T47D (cell line): ENCODE measurements at places on chromosomes 11 and 22.

DNA sequence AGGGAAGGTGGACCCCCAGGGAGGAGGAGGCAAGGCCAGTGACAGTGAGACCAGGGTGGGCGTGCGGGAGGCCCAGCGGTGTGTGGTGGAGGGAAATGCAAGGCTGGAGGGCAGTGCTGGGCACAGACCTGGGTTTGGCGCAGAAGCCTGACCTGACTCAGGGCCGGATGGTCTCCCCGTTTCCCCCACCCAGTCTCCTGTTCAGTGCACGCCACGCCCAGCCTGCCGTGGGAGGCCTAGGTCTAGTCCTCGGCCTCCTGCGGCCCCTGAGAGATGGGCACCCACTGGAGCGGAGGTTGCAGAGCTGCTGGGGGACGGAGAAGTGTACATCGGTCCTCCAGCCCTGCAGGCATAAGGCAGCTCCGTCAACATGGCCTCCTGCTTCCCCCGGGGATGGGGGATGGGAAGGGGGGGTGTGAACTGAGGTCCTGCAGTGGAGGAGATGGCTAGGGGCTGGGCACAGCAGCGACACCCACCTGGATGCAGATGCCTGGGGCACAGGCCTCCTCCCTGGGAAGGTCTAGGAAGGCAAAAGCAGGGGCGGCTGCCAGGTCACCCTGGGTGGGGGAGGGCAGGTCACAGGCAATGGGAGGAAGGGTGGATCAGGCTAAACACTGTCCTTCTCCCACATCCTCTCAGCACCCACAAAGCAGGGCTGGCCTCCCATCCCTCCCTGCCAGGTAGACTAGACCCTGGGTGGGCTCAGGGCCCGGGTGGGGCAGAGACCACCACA is 15.9 kb downstream of the IL17REL start:
- DNase-seq = no peak

GRCh38 chr11:113334183-113334582 is 19.8 kb downstream of the TTC12 start:
- DNase-seq = no peak

DNA sequence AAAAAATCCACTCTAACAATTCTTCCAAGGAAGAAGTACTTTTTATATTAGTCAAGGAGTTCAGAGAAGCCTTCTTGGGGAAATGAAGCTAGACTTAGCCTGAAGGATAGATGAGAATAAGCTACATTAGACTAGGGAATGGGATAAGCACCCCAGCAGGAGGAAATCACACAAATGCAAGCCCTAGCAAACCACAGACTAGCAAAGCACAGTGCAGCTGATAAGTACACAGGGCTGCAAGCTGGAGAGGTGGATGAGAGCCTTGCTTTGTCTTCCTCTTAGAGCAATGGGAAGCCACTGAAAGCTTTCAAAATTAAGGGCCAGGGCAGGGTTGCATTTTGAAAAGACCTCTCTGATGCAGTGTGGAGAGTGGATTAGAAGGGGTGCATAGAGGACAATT is 946.2 kb downstream of the LRRC4C start:
- no peak for DNase-seq

DNA sequence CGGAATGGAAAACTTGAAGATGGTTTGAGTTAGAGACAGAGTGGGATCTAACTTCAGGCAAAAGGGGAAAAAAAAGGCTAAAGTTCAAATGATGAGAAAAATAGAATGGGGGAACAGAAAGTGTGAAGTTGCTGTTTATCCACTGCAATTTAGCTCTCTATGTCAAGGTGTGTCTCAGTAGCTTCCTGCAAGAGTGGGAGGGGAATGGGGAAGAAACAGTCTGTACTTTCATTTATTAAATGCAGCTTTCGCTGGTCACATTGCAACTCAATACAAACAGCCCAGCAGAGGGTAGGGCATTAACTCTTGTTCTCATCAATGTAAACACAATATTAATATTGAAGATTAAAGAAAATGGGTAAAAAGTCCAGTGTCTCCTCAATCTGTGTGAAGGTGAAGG is 214.7 kb upstream of the SYN3 start:
- no peak for DNase-seq

DNA sequence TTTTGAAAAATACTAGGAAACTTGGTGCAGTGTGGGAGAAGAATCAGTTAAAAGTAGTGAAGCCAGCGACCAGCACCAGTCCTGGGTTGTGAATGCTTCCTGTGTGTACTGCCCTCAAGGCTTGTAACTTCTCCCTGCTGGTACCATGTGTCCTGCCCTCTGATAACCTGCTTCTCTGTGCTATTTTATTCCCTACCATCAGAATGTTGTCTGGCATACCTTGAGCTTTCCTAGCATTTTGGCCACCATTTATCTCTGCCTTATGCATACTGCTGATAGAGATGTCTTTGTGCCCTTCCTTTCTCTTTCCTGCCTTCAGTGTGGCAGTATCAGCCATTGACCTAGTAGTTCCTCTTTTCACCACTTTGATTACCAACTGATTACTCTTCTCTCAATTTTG is 2.0 kb downstream of the GTF2H1 start:
- DNase-seq = no peak

DNA sequence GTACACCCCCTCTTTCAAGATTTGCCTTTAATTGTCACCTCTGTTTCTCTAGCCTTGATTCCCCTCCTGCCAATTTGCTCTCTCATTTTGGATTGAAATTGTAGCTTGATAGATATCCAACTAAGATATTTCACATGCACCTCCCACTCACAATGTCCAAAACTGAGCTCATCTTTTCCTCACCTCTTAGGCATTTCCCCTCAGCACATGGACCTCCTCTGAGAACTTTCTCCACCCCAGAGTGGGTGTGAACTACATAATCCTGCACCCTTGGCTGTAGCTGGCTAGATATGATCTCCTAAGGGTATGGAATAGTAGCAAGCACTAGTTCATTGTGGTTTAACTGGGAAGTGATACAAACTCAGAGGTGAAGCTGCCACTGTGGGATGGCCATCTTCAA is 91.5 kb upstream of the SESN3 start:
- DNase-seq = no peak

- no peak for DNase-seq
These were observed 1292.6 kb downstream of the LRRC4C start for GRCh38 chr11:40166892-40167291.

DNA sequence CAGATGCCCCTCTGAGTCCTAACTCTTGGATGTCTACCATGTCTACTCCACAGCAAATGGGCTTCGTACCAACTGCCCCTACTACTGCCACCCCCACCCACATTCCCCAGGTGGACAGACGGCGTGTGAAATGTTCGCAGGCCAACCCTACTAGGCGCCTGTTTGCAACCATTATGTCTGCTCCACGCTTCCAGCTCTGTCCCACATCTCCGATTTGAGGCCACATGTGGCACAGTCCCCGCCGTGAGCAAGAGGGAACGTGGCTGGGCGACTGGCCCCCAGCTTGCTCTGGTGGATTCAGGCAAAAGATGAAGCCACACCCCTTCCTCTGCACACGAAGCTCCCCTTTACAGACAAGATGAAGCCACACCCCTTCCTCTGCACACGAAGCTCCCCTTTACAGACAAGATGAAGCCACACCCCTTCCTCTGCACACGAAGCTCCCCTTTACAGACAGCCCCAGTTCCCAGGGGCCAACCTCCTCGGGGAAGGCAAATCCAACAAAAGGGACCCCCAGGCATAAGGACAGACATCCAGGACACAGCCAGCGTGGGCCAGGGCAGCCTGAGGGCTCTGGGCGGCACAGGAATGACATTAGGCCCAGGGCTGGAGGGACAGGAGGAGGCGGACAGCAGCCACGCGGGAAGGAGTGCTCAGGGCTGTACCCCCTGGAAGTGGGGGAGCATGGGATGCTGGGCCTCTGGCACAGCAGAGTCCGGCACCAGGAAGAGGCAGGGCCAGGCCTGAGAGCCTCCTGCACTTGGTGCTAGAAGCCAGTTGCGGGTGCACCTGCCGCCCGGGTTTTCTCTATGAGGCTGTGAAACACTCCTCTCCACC is 106.2 kb downstream of the SHANK2 start:
- DNase-seq = no peak

DNA sequence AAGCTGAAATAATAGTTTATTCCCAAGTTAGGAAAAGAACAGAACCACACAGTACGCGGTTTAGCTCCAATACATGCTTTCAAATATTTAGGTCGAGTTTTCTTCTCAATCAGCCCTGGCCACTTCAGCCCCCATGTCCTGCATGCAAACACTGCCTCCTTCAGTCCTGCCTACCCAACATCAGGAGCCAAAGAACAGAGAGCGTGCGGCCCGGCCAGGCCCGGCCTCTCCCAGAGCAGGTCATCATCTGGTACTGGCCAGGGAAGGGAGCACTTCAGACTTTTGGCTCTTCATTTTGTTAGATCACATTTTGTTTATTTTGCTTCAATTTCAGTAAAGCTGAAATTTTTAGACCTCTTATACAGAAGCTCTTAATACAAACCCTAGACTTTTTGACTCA is 6.7 kb downstream of the BRD1 start:
- no peak for DNase-seq

DNA sequence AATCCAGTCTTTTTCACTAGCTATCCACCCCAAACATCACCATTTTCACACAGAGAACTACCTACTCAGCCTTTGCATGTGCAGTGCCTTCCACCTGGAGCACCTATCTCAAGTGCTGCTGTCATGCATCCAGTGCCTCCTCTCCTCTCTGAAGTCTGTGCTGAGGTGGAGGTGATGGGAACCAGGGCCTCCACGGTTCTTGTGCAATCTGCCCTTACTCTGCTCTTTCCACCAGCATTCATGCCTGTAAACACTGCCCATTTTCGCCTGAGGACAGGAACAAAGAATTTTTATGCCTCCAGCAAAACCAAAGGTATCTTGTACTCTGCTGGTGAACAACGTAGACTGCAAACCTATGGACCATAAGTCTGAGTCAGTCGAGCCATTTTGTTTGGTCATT is 27.0 kb downstream of the PITPNB start:
- DNase-seq = no peak

GRCh38 chr22:49638788-49639187 is 188.9 kb downstream of the BRD1 start:
- no peak for DNase-seq

DNA sequence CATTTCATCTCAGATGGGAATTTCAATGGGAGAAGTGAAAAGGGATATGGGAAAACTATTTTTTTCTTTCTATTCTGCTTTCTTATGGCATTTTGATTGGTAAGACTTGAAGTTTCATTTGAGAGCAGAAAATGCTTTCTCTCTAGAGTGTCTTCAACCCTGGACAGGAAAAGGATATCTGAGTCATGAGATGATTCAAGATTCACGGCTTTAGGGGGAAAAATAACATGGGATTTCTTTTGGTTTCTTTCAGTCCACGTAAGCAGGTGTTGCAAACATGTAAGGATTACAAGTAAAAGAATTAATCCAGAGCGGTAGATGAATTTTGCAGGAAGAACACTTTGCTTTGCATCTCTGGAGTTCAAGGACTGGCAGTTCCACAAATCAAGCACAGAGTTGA is 1001.0 kb upstream of the TENM4 start:
- no peak for DNase-seq
